SHP77 treated with DMSO at 0.1 percent for 48 hours (cell line): ENCODE measurements at places on chromosomes 7 and 10.

DNA sequence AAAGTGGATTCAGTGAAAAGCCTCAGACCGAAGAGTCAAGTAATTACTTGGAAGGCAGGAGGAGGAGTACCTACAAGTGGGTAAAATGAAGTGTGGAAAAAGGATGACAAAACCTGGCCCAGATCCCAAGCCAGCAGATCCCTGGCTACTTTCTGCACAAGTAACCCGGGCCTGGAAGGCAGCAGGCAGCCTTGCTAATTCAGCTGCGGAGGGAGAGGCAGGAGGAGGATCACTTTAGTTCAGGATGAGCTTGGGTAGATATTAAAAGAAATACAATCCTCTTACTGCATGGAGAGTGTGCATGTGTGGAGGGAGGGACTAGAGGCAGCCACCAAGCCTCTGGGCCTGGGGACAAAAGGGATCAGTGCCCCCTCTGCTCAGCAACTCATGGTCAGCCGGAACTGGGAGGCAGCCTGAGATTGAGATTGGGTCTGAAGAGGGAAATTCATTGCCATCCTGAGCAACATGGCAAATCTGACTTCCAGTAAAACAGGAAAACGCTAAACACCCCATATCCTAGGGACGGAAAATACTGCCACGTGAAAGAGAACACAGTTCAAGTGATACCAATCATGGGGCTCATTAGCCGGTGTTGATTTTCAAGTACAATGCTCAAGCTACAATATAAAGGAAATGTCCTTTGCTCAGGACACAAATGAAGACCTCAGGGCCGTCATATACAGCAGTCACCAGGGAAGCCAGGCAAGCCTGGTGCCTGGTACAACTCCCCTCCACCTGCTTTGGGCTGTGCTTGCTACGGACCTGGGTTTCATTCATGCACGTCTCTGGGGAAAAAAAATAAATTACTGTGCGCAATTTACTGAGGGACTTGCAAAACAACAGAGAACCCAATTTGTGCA, 1.3 kb downstream of the AMPH start:
- no peak for DNase-seq

DNA sequence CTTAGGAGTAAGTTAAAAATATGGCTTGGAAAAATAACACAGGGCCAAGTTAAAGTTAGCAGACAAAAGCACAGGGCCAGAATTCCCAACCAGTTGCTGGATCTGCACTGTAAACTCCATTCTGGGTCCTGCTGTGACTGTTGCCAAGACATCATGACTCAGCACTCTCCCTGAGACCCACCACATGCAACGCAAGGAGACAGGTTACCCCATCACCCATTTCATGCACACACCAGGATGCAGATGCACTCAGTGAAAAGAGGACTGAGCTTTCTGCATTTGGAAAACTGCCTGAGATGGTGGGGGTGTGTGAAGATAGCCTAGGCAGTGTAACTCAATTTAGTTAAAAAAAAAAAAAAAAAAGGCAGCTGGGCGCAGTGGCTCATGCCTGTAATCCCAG, 97.6 kb upstream of the ZNF438 start:
- DNase-seq = no peak

DNA sequence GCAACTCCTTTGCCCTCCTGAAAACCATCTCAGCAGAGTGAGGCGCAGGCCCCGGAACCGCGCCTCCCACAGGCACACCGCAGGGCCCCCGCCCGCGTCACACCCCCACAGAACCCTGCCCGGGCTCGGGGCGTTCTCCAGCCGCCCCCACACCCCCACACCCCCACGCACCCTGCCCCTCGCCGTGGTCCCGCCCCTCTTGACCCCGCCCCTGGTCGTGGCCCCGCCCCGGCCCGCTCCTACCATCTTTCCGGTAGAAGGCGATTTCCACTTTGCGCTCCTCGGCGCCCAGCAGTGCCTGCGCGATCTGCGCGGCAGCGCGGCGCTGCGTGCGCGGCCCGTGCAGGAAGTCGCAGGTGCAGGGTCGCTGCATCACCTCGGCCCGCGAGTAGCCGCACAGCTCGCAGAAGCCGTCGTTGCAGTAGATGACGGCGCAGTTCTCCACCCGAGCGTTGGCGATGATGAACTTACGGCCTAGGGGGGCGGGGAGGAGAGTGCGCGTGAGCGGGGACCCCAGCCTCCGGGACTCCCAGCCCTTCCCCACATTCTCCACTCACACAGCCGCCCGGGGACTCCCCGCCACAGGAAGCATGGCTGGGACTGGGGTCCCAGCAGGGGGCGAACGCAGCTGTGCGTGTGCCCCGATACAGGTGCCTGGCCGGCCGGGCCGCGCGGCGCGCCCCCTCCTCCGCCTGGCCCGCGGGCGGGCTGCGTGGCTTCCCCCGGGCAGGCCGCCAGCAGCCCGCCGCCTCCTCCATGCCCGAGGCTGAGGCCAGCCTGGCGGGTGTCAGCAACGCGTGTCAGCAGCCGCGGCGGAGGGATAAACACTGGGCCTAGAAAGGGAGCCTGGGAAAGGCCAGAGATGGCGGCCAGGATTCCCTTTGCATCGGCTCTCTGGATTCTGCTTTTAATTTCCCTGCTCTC, 3.4 kb downstream of the KCNH2 start:
- peak; percentile 28 for DNase-seq

- DNase-seq = no peak
Observed at GRCh38 chr10:132129431-132129830, 57.3 kb upstream of the DPYSL4 start.

GRCh38 chr10:91127341-91128082, 93.0 kb upstream of the PCGF5 start:
- no peak for DNase-seq
